ENCODE measurements at places on chromosomes 7 and 10.
A peak's percentile ranks its signal among the peaks of the same experiment; 100 is the strongest.

DNA sequence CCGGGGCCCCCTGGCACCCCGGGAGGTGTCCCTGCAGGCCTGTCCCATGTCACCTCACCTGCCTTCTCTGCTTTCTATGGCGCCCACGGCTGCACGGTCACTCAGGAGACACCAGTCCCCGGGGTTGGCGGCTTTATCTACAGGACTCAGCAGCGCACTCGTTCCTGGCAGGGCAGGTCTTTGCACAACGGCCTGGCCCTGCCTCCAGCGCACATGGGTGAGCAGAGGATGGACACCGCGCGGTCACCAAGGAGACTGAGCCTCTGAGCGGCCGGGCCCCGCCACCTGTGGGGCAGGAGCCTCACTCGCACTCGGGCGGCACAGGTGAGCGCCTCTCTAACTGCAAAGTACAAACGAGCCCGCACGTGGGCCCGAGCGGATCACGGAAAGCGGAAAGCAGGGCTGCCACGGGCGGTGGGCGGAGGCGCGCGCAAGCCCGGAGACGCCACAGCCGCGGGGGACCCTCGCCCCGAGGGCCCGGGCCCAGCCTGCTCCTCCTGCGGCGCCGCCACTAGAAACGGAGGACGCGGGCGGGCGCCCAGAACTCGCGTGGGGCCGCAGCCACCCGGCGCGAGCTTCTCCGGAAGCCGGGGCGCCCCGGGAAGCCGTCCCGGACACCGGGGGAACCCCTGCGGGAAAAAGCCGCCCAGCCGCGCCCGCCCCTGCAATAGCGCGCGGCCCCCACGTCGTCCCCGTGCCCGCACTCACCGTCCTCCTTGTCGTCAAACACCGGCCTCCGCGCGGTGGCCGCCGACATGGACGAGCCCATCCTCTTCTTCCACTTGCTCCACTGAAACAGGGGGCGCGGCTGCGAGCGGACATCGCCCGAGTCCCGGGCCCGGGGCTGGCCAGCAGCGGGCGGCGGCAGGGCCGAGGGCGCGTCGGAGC is 642 bp downstream of the STK32C start:
- peak; percentile 43 for DNase-seq

DNA sequence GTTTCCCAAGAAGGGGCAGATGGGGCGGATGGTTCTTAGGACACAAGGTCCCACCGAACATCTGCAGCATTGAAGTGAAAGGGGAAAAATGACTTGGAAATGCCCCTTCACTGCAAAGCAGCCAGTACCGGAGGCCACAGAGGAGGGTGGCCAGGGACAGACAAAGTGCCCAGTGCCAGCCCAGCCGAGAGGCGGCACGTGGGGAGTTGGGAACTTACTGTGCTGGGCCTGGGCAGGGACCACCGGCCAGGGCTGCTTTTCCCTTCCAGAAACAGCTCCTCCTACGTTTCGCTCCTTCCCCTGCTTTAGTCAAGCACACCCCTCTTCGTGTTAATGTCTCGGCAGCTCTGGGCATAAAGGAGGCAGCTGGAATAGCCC is 129.2 kb downstream of the TNS3 start:
- DNase-seq, result no peak

GRCh38 chr7:27203964-27204594 is 4.2 kb upstream of the HOXA13 start:
- no peak for DNase-seq

- no peak for DNase-seq
These were observed 72.5 kb upstream of the IGFBP3 start for GRCh38 chr7:45993621-45994020.

- DNase-seq, result no peak
These were observed 325.4 kb upstream of the NPVF start for GRCh38 chr7:25553580-25554291.

DNA sequence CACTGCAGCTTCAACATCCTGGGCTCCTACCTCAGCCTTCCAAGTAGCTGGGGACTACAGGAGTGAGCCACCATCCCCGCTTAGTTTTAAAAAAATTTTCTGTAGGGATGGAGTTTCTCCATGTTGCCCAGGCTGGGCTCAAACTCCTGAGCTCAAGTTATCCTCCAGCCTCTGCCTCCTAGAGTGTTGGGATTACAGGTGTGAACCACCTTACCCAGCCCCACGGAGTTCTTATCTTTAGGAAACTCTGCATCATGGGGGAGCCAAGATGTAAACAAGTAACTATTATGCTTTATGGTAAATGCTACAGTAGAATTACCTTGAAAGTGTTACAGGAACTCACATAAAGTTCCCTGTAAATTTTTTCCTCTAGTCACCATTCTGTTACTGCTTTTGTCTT is 65.3 kb downstream of the PHTF2 start:
- DNase-seq, result no peak

DNA sequence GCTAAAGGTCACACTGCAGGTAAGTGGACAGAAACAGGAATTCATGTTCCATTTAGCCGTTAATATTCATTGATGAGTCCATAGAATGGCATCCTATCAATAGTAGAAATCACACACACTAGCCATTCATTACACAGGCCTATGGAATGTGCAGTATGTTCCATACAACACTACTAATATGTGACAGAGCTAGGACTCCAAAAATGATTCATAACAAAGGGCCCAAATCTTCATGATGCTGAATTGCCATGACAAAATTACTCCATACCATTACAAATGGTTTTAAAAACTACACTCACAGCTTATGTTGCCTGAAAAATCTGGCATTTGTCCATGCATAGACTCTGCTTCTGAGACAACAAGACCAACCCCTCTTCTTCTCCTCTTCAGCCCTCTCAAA is 549.1 kb downstream of the XPNPEP1 start:
- no peak for DNase-seq

DNA sequence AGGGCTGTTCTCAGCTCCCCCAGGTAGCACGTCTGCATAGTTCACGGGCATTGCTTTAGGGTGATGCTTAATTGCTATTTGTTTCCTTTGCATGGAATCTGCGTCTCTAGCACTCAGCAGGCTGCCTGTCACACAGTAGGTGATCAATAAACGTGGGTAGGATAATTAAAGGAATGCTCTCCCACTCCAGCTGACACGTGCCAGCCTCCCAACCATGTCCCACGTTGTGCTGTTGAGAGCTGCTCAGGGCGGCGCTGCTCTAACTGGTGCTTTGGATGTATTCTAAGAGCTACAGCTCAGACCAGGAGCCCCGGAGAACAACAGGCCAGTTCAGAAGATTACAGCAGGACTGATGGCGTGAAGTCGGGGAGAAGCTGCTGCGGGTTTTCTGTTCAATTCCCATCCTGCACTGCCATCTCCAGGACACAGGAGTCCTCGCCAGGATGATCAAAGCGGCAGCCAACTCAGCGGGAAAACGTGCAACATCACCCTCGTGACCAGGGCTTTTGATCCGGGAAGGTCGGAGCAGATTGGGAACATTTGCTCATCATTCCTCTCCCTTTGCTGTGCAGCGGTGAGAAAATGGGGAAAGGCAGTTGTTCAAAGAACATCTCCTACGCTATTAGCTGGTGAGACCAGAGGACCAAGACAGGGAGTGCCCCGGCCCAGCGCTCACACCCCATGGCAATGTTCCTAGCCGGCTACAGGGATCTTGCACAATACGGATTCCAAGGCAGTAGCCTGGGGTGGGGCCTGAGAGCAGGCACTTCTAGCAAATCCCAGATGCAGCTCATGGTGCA is 50.5 kb upstream of the FOXK1 start:
- DNase-seq, result no peak
